ENCODE measurements at places on chromosomes 11 and 22. TPM values are rescaled to one million over a fixed set of nuclear protein-coding genes. Genes with fewer than 3 reads are reported as not detected.

TEX12 gene
- total RNA-seq: not detected

DNA sequence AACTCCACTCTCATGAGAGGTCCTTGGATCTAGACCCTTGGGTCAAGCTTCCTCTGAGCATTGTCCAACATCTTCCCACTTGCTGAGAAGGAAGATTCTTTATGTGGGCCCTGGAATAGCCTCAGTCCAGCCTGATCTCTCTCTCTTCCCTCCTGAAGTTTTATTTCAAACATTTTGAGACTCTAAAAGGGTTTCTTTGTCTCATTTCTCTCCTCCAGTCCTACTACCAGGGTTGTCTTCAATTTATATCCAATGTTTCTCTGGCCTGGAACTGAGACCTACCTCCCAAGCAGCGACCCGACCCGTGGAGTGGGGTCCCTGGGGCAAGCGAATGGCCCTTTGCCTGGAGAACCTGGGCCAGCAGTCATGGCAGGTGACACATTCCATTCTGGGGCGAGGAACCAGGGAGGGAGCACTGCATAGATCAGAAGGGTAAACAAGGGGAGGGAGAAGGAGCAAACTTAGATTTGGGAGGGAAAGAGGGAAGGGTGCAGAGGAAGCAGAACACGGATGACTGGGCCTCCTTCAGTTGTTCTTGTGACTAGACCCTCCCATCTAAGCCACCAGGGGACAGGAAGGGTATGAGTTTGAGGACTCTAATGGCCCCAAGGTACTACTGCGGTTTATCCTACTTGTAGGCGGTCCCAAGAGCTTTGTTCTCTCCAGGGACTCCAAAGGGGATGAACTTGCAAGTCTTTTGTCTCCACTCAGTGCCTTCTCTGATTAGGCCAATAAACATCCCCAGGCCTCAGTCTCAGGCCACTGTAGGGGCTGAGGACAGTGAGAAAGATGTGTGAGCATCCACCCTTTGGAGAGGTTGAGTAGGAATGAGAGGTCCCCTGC is 14.2 kb upstream of the PRAME start:
- no peak for DNase-seq

APOA4 gene
- not detected for total RNA-seq

OR6A2 gene
- 0.15 TPM for total RNA-seq

DNA sequence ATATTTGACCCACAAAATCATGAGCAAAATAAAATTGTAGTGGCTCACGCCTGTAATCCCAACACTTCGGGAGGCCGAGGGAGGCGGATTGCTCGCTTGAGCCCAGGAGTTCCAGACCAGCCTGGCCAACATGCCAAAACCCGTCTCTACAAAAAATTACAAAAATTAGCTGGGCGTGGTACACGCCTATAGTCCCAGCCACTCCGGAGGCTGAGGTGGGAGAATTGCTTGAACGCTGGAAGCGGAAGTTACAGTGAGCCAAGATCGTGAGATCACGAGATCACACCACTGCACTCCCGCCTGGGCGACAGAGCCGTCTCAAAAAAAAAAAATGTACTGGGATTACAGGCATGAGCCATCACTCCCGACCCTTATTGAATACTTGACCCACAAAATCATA is 2.0 kb upstream of the RRAS2 start:
- DNase-seq: no peak

Measured in upper lobe of left lung (tissue), 6 donors.